ENCODE measurements at places on chromosomes 4 and X.
A peak's percentile ranks its signal among the peaks of the same experiment; 100 is the strongest.

DNA sequence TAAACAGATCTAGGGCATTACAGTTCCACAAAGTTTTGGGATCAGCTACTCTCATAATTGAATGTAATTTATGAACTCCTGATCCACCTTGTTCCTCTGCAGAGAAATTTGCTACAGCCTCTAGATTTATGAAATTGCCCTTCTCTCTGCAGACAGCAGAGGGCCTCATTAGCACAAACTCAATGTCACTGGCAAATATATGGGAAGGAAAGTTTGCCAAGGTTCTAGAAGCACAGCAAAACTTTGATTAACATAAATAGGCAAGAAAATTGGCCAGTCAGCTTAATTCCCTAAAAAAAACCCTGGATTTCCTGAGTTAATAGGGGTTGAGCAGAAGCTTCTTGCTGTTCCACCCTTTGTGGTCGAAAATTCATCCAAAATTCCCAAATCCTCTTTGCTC is 31.5 kb downstream of the PRPS1 start:
- no peak for DNase-seq

DNA sequence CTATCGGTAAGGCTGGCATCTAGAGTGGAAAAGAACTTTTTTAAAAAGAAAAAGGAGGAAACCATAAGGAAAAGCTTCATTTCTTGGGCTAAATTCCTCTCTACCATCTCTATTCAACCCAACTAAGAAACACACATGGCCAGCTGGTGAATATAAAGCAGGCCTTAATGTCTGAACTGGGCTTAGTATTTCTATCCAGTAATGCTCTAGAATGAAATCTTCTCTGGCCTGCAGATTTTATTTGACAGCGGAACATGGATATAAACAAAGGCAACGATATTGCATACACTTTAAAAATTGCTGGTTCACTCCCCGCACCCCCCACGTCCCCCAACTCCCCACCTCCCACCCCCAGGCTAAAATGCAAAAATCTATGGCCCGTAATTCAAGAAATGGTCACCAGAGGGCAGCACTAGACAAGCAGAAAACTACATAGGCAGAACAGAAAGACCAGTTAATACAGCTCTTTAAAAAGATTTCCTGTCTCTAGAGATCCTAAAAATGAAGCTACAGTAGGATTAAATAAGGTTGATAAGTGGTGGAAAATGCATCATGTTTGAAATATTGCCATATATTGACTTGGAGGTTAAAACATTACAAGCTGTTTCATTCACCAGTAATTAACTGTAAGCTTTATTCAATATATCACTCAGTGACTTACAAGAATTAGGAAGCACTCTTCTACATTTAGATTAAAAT is 155.2 kb upstream of the GALNT7 start:
- peak; percentile 57 for DNase-seq

GRCh38 chrX:140090800-140091124 is 125.4 kb upstream of the CXorf66 start:
- DNase-seq: no peak

DNA sequence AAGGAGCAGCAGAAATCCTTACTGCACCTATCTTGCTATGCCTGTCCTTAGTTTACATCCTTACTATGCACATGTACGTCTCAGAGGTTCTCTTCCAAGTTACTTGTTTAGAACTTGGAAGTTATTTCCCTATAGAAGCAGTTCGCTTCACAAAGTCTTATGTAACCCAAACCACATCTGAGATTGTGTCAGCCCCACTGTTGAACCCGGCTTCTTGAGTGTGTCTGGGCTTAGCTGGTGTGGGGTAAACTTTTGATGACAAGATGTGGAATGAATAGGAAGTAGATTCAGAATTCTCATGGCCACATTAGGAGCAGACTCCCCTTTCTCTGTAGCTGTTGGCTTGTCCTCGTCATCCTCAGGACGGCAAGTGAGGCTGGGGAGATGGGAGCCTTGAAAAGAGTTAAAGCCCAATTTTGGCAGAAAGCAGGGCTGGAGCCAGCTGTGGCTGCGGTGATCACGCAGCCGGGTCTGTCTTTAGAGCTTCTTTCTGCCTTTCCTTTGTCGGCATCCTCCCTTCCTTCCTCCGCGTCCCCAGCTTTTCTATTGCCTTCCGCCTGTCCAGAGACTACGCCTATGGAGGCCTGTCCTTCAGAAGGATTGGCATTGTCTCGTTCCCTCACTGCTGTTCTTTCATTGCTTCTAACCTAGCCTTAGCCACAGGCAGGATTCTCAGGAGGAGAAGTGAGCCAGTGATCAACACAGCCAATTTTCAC is 23.0 kb upstream of the LIMCH1 start:
- DNase-seq: no peak

- no peak for DNase-seq
Observed at GRCh38 chr4:91279899-91280298, 1023.9 kb upstream of the GRID2 start.

DNA sequence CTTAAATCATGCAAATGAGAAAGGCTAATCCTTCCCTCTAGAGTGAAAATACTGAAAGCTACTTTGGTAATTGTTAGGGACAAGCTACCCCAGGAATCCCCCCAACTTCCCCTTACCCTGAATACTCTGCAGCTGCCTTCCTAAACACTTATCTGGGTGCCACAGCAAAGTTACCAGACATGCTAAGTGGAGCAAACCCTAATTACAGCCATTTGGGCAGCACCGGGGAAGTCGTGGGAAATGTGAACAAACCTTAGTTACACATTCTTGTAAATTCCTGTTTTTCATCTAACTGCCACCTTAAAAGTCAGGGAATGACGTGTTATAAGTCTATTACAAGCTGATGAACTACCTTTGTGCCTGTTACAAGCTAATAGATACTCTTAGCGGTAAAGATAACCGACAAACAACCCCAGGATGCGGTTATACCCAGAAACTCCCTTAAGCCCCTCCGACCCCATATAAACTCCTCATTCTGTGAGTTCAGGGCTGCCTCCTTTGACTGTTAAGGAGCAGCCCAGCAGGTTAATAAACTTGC is 66.0 kb upstream of the PLAC8 start:
- DNase-seq: no peak

DNA sequence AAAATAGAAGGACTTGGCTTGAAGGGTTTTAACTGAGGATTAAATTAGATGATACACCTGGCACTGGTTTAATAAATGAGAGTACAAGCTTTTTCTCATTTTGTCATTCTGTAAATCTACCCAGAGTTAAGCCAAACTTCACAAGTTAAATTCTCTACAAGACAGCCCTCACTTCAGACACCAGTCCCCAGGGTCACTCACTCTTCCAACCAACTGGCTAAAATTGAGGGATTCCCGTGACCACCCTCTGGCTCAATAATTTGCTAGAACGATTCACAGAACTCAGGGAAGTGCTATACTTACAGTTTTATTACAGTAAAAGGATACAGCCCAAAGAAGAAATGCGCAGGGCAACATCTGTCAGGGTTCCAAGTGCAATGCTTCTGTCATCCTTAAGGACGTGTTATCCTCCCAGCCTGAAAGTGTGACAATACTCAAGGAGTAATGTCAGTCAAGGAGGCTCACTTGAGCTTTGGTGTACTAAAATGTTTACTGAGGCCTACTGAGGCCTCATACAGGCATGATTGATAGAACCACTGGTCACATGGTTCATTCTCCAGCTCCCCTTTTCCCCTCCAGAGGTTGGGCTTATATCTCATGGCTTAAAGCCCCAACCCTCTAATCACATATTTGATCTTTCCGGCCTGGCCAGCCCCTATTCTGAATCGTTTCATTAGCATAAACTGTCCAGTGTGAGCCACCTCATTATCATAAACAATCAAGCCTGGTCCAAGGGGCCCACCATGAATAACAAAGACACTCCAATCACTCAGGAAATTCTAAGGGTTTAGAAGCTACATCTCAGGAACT is 9.6 kb upstream of the TMSB4X start:
- no peak for DNase-seq

GRCh38 chr4:89528526-89529133 is 221.0 kb upstream of the GPRIN3 start:
- DNase-seq: no peak

- peak; percentile 90 for DNase-seq
Observed at GRCh38 chrX:141176586-141177451, at the start of gene LDOC1. Gene LDOC1, minus strand, starts transcription at chrX:141177129. Its CDS starts 108 bp downstream, at chrX:141177021.

DNA sequence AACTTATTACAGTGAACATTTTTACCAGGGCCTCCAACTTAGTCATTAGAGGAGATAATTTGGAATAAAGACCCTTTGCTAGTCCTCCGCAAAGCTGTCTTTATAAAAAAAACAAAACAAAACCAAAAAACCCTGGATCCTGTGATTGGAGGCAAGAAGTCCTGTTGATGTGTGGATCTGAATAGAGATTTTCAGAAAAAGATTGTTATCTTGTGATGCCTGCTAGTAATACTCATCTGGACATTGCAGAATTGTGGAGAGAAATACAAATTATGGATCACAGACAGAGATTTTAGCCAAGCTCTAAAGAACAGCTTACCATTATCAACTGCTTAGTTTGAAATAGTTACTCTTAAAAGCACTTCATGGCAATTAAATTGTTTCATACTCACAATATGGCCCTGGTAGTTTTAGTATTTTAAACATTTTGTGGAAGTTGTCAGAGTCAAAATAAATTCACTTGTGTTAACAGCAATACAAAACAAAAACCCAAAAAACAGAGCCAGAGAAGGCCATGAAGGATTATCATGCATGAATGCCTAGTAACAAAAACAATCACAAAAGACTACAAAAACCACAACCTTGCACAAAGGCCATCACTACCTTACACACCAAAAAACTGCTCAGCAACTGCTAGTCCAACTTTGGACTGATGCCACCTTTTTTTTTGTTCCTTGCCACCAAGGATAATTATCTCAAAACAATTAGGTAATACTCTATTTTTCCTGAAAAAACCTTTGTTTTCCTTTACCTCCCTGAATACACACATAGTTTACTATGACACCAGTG is 514.5 kb upstream of the SLIT2 start:
- DNase-seq: no peak

DNA sequence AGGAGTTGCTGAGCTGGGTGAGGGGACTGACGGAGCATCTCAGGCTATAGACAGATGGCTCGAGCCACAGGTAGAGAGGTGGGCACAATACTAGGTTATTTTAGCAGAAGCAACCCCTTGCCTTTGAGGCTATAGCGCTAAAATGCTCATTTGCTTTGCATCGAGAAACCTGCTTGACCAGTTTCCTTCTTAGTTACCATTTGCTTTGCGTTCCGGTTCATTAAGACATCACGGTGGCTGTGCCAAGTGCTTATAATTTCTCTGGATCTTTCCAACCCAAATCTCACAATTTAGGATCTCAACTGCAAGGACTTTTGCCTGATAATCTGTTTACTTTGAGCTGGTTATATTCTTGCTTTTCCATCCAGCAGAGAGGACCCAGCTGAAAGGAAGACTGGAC is 40.8 kb downstream of the DLG3 start:
- DNase-seq: no peak

GRCh38 chr4:172155838-172156345 is 342.7 kb downstream of the GALNTL6 start:
- no peak for DNase-seq

GRCh38 chr4:70681704-70682103 is 6.6 kb upstream of the UTP3 start:
- no peak for DNase-seq

DNA sequence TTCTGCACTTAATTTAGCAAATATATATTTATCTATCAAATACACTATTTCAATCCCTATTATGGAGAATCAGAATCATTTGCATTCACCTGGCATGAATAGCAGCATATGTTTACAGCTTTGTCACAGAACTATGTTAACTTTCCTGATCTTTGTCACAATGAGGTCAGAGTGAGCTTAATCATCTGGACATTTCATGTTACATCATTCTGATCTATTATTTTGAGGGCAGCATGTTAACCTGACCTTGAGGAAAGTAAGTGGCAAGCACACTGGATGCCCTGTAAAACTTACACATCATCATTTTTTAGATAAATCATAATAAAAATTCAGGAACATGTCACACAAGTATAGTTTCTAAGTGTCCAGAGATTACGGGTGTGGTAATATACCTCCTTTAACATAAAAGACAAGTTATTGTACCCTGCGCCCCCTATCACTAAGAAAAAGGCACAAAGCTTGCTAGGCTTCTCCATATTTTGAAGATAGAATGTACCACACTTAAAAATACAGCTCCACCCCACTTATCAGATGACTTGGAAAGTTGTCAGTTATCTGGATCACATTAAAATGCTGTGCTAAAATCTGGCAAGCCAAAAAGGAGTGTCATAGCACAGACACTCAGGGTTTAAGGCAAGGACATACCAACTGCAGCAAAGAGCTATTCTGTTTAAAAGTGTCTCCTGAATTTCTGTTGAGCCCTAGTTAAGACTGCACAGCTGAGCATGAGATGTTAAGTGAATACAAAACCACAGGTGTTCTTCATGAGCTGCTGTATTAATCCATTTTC is 182.7 kb upstream of the FAT4 start:
- no peak for DNase-seq

GRCh38 chrX:155876704-155877103 is 4.4 kb upstream of the VAMP7 start:
- no peak for DNase-seq

DNA sequence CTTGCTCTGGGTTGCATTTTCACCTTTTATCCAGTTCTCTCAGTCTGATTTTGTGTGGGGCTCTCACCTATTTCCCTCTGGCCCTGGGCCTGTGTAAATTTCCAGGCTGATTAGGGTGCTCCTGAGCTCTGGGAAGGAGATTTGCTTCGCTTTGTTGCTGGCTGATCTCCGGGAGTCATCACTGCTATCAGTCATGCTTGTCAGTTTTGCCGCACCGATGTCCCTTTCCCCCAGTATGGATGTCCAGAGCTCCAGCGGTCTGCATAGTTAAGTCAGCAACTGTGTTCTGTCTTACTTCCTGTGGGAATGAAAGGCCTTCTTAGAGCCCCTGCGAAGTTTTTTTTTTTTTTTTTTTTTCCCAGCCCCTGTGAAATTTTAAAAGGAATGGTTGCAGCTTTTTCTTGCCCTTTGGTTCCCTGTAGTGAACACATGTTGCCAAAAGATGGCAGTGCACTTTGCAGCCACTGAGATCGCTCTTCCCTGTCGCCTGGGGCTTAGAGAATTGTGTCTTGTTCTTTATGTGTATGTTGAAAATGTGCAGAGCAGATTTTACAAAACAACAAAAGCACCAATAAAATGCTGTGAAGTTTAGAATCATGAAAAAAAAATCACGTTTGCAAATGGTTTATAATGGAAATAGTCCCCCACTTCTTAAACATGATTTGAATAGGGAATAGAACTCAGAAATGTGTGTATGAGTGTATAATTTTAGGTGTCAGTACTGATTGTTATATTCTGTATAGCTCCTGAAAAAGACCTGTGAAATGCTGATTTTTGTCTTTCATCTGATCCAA is 109.1 kb upstream of the SLC4A4 start:
- peak; percentile 36 for DNase-seq

- DNase-seq: no peak
Observed at GRCh38 chrX:41604177-41604576, 84.6 kb upstream of the GPR34 start.

DNA sequence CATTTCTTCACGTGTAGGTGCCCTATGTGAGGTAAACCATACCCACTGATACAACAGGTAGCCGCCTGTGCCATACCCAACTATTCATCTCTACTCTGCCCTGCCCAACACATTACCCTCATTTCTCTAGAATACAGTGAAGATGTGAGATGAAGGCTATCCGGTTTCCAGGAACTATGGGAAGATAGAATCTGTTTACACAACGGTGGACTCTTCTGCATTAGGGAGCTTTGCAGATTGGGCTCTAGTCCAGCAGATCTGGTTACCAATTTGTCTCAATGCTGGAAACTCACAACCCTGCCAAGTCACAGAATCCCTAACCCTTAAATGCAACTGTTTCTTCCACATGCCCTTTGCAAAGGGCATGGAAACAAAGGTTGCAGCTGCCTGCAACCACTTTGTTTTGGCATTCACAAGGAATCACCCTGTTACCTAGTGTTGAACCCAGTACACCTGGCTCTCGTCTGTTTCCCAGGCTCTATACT is 6.4 kb upstream of the SLAIN2 start:
- no peak for DNase-seq
